T-helper 2 cell (primary cell): ENCODE measurements at places on chromosomes 6 and 20.

DNA sequence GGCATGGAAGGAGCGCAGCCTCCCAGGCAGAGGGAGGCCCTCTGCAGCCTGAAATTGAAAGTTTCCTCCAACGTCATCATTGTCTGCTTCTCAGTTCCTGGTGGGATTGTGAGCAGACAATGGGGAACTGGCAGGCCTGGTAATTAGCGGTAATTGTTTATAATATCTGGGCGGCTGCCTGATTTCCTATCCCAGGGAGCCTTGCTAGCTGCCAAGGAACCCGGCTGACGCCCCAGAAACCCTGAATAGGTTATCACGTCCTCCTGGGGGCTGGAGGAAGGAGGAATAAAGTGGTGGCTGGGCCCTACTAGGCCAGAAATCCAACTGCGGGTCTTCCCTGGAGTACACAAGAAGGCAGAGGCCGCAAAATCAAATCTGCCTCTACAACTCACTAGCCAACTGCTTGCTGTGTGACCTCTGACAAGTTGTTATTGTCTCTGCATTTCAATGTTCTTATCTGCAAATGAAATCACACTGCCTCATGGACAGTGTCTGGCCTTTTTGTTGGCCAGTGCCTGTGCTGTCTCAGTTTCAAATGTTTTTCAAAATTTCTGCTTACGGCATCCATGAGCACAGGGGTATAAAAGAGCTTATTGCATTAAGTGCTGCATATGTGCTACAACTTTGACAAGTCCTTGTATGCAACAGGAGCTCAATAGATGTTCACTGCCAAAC lies 16.9 kb downstream of the KCNK15 start:
- DNase-seq = no peak

DNA sequence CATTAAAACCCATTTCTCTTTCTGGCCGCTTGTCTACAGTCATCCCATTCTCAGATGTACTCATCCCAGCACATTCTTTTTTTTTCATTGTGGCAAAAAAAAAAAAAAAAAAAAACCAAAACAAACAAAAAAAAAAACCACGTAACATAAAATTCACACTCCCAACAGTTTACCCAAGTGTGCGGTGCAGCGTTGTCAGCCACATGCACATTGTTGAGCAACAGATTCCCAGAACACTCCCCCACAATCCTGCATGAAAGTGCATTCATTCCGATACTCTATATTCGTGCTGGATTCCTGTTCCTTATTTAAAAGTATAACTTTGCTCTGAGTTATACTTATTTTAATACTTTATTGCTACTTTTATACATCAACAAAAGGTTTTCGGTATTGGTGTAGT lies 96.0 kb downstream of the SASH1 start:
- no peak for DNase-seq

GRCh38 chr6:113304116-113304515 lies 553.0 kb upstream of the MARCKS start:
- no peak for DNase-seq

DNA sequence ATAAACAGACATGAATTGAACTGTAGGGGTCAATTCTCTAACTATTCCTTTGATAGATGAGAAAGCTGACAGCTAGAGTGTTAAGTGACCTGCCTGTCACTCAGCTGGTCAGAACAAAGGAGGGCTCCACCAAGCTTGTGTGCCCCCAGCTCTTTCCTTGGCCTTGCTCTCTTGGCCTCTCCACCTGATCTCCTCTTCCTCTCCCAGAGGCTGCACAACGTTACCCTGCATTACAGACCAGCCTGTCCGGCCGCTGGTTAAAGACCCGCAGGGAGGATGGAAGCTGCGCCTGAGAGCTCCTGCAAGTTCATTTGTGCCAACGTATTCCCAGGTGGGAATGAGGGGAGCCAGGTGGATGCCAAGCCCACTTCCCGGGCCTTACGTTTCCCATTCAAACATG lies 22.5 kb downstream of the AGPAT4 start:
- DNase-seq = no peak

DNA sequence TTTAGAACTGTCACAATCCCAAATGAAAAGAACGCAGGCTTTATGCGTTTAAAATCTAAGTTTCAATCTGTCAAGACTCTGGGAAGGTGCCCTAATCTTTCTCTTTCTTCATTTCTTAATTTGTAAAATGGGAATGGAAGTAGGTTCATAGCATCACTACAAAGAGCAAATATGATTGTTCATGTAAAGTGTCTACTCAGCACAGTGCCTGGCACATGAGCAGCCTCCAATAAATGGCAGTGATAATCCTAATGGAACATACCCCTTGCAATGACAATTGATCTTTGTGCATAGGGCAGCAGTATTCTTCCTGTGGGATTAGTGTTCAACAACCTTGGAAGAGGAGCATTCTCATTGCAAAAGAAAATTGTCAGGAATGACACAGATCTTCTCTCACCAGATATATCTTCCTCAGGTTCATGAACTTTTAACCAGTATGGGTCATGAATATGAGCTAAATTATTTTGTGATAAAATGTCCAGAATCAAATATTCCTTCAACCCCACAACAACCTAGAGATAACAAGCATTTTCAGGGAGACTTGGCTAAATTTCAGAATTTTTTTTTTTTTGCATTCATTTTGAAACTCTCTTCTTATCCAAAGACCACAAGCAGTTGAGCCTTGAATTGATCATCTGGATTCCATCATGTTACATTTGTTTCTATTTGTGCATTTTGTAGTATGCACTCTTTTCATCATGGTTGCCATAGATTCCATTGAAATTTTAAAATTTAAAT lies 149.1 kb downstream of the TBX18 start:
- no peak for DNase-seq

DNA sequence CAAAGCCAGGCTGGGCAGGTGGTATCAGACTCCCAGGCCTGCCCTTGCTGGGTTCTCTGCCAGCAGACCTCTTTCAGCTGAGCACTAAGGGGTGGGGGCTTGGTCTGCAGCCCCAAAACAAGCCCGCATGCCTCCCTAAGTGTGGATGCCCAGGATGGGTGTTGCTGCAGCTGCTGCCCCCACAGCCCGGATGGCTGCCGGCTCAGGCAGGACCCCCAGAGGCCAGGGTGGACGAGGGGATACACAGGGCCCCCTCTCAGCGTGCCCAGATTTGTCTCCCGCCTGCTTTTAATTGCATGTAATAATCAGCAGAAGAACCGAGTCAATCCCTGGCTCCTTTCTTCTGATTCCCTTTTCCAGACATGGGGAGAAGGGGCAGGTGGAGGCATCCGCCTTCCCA lies 60.8 kb downstream of the VEGFA start:
- no peak for DNase-seq

DNA sequence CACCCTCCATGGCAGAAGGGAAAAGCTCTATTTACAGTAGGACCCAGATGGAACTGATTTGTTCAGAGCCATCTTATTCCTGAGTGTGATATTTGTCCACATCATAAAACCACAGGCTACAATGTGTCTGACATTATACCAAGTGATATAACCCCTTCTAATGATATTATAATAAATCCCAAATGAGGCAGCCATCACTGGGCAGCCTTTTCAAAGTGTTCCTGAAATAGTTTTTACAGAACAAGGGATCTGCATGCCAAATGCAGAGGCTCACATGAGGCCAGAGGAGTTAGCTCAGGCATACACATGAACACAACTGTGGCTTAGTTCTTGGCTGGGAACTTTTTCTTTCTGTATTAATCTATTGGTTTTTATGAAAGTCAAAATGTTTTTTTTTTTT lies 207.7 kb downstream of the MAFB start:
- no peak for DNase-seq

DNA sequence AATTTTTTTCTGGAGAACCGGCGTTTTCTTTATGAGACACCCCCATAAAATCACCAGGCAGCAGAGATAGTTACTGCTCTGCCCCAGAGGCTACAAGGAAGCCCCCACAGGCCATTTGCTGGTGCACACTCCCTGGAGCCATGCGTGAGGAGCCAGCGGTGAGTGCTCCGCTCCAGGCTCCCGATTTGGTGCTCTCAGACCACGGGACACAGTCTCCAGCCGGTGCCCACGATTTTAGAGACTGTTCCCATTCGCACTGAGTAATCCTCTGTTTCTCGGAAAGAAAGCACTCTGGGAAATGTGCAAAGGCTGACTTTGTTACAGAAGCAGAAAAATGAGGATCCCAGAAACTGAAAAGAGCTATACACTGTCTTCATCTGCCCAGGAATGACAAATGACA lies 104.9 kb downstream of the RNASET2 start:
- DNase-seq = no peak

- DNase-seq = no peak
These were observed 140.1 kb downstream of the REV3L start for GRCh38 chr6:111342913-111343312.

DNA sequence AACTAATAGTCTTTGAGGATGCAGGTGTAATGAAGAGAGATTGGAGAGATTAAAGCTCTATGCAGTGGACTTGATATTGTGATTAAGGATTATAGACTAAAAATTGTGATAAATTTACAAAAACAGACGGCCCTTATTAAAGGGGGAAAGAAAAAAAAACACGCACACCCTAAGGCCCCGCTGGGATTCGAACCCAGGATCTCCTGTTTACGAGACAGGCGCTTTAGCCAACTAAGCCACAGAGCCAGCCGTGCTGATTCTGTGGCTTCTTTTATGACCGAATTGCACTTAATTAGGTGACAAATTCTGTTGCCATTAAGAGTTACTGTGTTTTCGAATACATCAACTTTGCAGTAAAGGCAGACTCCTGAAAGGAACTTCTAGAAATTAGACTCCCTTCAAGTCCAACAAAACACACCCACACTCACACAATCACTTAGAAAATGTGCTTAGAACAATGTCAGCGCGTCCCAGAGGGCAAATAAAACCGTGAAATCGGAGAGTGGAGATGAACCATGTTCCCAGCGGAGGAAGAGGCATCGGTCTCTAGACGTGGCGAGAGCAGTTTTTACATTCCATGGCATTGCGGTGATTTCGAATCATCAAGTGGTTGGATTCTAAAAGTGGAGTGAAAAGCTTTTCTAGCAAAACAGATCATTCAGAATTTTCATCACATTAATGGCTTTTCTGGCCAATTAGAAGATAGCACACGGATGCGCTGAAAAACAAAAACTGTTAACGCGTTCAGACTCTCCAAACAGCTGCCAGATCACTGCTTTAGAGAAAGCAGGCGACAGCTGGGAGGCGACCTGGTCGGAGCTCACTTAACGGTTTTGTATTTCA lies 122.6 kb downstream of the GPX5 start:
- no peak for DNase-seq

- no peak for DNase-seq
These were observed 8.8 kb downstream of the BNIP5 start for GRCh38 chr6:36327919-36328236.

GRCh38 chr6:92047860-92048259 lies 1371.5 kb downstream of the EPHA7 start:
- no peak for DNase-seq

GRCh38 chr6:6946206-6947155 lies 161.3 kb upstream of the RREB1 start:
- no peak for DNase-seq

DNA sequence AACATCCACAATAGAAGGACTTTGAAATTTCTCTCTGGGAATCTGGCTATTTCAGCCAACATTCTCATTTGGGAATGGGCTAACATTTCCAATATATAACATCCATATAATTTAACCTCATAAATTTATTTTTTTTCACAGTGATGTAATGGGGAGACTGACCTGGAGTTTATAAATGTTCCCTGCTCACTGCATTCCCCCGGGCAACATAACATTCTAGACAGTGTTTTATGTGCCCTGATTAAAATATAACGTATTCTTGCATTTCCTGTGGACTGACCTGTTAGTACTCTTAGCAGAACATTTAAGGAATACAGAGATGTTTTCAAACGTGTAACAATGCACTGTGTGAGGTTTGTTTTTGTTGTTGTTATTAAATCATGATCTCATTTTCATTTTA lies 20.9 kb downstream of the TSHZ2 start:
- no peak for DNase-seq

DNA sequence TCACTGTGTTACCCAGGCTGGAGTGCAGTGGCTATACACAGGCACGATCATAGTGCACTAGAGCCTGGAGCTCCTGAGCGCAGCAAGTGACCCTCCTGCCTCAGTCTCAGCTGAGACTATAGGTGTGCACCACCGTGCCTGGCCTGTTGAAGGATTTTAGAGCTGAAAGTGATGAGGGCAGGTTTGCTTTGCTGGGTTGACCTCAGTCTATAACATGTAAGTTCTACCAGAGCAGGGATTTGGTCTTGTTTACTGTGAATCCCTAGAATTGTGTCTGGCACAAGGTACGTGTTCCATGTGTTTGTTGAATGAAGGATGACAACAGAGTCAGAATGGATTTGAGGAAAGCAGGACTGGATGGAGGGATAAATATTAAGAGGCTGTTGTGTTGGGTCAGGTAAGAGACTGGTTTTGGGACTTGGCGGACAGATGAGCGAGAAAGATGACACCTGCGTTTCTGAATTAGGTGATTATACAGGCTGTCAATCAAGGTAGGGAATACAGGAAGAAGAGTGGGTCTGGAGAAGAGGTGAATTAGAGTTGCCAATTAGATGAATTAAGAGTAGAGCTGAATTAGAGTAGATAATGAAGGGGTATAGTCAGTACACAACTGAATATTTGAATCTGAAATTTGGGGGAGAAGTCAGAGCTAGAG lies 6.5 kb downstream of the ASXL1 start:
- DNase-seq = no peak

DNA sequence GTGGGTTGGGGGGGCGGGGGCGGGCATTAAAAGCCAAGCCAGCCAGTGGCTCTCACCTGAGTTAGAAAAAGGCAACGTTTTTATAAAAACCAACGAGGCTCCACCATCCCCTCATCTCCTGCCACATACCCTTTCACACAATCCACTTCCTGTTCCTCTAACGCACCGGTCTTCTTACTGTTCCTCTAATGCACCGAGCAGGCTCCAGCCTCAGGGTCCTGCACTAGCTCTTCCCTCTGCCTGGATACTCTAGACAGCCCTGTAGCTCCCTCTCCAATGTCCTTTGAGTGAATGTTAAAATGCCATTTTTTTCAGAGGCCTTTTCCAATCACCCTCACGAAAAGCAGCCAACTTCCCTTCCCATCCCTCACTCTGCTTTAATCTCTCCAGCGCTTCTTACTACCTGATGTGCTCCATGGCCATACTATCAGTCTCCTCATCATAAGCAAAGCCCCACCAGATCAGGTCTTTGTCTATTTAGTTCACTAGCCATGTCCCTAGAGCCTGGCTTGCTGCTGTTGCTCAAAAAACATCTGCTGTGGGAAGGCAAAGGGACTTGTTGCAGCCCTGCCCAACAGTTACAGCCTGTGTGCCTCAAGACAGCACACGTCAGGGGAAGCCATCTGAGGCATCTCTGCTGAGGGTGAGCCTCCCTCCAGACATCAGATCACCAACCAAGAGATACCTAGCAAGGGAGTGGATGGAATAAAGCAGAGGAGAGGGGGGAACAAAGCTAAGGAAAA lies 3.9 kb downstream of the FKBP1A start:
- DNase-seq = no peak
